ENCODE measurements at places on chromosomes 7 and 10.

- DNase-seq: no peak
These were observed 105.4 kb downstream of the EPDR1 start for GRCh38 chr7:38025815-38026214.

GRCh38 chr7:38321515-38321944 is 48.1 kb upstream of the TARP start:
- DNase-seq: no peak

GRCh38 chr7:156778201-156778600 is 114.8 kb downstream of the LMBR1 start:
- DNase-seq: no peak

DNA sequence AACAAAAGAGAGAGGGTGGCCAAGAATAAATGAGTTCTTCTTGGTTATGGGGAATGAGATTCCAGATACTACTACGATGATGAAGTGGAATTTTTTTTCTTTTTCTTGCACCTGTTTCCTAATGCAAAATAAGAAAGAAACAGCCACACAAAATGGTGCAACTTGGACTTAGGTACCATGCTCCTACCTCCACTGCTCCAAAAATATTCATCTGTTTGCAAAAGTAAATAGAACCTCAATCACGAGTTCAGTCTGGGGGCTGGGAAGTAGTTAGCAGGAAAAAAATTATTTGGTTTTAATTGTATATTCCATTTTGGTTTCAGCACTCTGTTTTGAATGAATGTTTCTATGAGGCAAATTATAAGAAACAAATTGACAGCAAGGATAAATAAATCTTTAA is 73.5 kb downstream of the SLC25A13 start:
- DNase-seq: no peak

- peak; percentile 28 for DNase-seq
These were observed 638 bp downstream of the IQCE start for GRCh38 chr7:2559283-2559950.

DNA sequence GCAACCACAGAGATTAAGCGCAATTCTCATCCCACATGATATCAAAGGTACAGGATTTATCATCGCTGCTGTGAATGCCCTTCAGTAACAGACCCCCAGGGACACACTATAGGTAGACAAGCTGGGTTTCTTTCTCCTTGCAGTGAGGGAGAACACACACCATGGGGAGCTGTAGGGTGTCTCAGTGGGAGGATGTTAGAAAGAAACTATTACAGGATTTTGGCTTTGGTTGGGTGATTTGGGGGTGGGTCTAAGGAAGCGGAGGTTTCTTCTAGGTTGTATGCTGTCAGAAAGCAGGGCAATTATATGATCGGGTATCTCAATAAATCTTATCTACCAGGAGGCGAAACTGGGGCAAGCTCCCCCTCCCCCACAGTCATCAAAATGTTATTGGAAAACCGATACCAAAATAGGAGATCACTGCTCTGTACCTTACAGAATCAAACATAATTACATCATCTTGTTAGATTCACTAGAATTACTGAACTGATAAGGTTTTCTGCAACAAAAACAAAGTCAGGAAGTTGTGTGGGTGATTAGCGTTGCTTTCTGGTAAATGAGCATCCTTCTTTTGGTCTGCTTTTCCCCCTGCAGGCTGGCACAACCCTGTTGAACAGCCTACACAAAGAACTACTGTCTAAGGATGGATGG is 209.7 kb downstream of the TEX36 start:
- DNase-seq: no peak

DNA sequence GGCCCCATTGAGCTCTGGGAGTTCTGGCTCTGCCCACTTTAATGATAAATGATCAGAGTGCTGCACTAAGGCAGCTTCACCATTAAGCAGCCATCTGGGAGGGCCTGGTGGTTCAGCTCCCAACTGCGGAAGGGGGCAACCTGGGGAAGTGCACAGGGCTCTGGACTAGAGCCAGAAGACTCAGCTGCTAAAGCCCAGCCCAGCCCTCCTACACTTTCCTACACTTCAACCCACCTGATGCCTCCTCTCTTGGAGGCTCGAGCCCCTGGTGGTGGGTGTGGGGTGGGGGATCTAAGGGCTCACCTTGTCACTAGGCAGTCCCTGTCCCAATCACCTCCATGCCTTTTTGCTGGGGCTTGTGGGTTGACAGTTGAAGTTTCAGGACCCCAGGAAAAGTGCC is 60.6 kb upstream of the ANTXRL start:
- no peak for DNase-seq

DNA sequence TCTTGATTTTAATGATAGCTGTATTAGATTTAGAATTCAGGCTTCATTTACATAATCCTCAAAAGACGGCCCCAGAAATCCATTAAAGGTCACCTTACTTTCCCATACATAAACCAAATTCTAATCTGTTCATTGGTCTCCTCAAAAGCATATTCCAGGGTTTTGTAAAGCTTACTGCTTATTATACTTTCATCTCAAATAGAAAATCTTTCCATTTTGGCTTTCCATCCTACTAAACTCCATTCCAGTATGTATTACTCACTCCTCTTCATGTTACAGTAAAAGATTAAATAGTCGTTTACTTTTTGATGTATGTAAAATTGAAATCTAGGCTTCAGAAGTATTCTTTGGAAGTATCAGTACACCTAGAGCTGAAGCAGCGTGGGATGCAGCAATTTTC is 143.5 kb upstream of the LRRN3 start:
- DNase-seq: no peak

DNA sequence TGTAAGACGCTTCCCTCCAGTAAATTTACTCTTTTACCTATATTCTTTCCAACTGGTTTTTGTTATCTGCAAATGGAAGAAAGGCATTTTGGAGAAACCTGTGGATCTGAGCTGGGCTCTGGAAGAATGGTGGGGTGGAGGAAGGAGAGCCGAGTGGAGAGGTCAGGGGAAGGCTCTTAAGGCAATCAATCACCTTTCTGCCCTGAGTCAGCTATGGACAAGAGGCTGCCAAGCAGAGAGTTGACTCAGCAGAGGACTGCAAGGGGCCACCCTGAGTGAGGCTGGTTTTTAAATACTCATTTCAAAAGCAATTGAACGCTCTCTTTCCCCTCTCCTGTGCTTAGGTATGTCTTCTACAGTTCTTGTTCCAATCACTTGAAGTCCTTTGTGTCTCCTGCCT is 81.8 kb downstream of the SPAG6 start:
- no peak for DNase-seq

- DNase-seq: peak; percentile 4
These were observed 10.9 kb upstream of the RBP3 start for GRCh38 chr10:47337310-47337709.

- DNase-seq: no peak
These were observed 512.0 kb downstream of the KIF20B start for GRCh38 chr10:90213346-90213745.

- no peak for DNase-seq
These were observed 42.0 kb downstream of the CCDC6 start for GRCh38 chr10:59864141-59864962.

DNA sequence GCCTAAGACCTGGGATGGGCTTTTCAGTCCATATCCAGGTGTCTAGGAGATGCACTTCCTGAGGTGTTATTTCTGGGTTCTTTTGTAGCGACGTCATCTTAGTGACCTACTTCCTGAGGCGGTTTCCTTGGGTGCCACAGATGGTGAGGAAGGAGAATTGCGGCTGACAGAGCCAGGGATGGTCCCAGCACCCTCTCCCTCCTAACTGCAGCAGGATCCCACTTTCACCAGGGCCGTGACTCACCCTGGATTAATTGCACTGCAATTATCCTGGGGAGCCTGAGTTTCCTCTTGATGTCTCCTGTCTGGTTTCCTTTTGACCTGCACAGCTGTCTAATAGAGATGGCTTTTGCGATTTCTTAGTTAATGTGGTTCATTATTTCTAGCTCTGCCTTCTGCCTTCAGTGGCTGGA is 271.7 kb downstream of the TCF7L2 start:
- DNase-seq: no peak

- DNase-seq: no peak
These were observed 236.7 kb downstream of the PHF14 start for GRCh38 chr7:11210374-11210773.

DNA sequence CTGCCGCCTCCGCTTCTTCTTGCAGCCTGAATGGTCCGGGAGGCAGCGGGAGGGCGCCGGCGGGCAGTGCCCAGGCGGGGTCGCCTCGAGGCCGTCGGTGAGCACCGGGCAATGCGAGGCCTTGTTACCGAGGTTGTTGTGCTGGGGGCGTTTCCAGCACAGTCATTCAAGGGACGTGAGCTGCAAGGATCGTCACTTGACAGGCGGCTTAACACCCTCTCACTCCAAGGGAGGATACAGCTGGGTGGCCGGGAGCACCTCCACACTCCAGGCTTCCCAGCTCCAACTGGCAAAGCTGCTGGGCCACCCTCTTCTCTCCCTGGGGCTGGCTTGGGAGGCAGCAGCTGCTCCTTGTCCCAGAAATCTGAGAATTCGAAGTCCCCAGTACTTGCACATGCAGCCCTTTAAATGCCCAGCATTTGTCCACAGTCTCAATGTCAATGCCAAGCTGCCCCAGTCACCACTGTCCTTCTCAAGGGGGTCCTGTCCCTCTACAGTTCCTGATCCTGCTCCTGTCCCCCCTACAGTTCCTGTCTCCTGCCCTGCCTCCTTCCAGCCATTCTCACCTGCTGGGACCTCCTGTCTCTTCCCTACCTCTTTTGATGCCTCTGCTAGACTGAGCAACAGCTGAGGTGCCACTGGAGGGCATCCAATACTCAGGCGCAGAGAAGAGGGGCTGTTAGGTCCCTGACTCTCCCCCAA is 4.4 kb upstream of the HOXA11 start:
- no peak for DNase-seq

- no peak for DNase-seq
These were observed 671 bp upstream of the ATAD1 start for GRCh38 chr10:87818505-87819288.

- no peak for DNase-seq
These were observed 207.8 kb downstream of the WDR37 start for GRCh38 chr10:1264001-1264400.

DNA sequence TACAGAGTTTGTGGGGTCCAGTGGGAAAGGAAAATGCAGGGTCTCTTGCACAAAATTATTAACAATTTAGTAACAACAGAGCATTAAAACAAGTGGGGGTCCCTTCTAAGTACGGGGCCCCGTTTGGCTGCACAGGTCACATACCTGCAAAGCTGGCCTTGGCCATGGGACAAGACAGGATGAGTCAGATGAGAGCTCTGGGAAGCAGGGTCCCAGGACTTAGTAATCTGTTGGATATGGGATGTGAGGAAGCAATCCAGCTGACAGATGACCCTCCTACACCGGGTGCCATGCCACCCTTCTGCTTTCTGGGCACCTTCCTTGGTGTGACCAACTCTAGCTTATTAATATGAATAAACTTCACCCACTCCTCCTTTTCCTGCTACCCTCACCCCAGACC is 3.2 kb upstream of the DUSP5 start:
- no peak for DNase-seq

DNA sequence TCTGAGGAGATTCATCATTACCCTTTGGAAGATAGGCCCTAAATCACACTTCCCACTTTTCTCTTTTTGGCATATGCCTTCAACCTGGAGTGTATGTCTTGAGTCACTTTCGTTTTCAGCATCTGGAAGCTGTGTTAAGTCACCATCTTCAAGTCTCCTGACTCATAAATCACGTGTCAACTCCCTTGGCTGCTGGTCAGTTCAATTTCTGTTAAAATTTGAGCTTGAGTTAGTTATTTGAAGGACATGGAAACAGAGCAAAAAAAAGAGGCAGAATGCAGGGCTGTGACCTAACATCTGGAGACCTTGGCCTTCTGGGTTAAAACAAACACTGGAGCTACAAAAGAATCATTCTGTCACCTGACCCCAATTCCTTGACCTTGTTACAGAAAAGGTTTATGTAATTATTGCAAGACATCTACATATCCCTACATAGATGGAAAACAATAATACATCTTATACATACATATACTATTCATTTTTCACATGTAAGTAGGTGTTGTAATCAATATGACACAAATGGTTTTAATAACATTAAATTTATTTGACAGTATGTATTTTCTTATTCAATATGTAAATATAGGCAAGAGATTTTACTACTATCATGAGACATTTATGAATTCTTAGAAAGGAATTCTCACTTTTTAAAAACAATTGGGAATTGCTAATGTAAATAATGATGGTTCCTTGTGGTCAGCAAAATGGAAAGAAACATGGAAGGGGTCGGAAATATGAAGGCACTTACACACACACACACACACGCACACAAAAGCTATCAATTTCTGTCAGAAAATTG is 169.7 kb upstream of the PHYHIPL start:
- no peak for DNase-seq

- no peak for DNase-seq
These were observed 229.7 kb upstream of the NFE2L3 start for GRCh38 chr7:25922296-25922695.

DNA sequence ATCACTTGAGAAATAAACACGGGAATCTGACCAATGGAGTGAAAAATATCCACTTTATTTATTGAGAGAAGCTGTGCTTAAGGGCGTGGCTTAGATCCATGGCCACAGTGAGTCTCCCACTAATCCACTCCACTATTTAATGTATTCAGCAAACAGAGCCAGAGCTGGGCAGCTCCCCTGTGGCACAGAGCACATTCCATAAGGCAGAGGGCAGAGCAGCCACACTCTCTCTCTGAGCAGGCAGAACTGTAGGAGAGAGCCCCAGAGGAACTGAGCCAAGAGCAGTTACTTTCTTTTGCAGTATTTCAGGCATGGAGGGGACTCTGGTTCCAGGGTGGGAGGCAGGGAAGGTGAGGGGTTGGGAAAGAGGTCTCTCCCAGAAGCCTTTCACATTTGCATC is 106.0 kb downstream of the GALNT17 start:
- no peak for DNase-seq

- DNase-seq: no peak
These were observed 88.7 kb downstream of the OSBPL3 start for GRCh38 chr7:24891311-24891735.

GRCh38 chr10:11236234-11236633 is 218.6 kb downstream of the CELF2 start:
- DNase-seq: no peak

GRCh38 chr10:23581906-23582450 is 143.1 kb downstream of the OTUD1 start:
- no peak for DNase-seq

- no peak for DNase-seq
These were observed 148.7 kb upstream of the GPR26 start for GRCh38 chr10:123517426-123517825.

GRCh38 chr10:48399056-48399541 is 92.6 kb downstream of the MAPK8 start:
- no peak for DNase-seq

GRCh38 chr10:116120688-116121455 is 152.1 kb downstream of the GFRA1 start:
- DNase-seq: no peak

- DNase-seq: no peak
These were observed 62.5 kb downstream of the ABI1 start for GRCh38 chr10:26798298-26798697.

DNA sequence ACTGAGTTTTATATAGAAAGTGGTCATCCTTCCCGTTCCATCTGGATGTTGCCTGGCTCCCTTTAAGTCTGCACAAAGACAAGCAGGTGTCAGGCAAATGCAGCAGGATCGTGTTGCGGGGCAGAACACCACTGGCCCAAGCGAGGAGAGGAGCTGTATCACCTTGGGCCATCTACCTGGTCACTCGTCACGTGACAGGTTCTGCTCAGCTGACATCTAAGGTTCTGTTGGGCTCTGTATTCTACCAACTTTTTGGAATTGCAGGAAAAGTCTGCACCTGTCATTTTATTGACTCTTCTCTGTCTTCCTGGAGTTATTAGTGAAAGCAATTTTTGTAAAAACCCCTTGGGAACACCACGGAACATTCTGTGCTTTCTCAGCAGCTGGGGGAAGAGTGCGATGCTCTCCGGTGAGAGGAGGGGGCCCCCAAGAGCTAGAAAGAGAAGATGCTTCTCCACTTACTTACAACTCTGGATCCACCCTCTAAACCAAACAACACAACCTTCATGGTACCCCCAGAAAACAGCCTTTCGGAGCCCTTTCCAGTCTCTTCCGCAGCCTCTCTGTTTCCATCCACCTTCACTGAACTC is 83.4 kb upstream of the NMT2 start:
- no peak for DNase-seq

Data from hematopoietic multipotent progenitor cell treated with erythropoietin and hydrocortisone succinate and interleukin-3 and kit ligand, for 15 days (in vitro differentiated cells).